ENCODE measurements at places on chromosomes 6 and 20. TPM values are rescaled to one million over a fixed set of nuclear protein-coding genes. Genes with fewer than 3 reads are reported as not detected.

GRCh38 chr6:89204096-89204495, 13.1 kb downstream of the GABRR1 start:
- H3K36me3 ChIP-seq = no peaks in the 10 kb centered on the region
- H3K27ac ChIP-seq = no peak overlapping the region
- no peaks in the 10 kb centered on the region for H3K4me1 ChIP-seq
- H3K27me3 ChIP-seq = no peaks in the 10 kb centered on the region
- DNase-seq = no peak

DNA sequence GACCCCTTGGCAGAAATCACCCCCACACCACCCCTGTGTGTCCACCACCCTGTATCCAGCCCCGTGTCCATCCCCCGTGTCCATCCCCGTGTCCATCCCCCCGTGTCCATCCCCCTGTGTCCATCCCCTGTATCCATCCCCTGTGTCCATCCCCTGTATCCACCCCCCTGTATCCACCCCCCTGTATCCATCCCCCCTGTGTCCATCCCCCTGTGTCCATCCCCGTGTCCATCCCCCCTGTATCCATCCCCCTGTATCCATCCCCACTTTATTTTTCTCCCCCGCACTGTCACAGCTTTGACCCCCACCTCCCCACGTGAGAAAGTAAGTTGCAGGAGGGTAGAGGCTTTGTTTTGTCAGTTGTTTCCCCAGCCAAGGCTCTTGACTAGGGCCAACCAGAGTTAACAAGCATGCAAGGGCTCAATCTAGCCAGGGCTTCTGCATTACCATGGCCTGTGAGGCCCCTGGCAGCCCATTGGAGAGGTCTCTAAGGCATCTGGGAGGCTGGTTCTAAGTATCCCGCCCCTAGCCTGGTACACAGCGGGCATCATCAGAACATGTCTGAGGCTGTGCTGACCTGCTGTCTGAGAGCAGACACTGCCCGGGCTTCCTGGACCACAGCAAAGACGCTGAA, 18.1 kb upstream of the SIRPA start:
- no peak overlapping the region for H3K4me3 ChIP-seq
- H3K4me1 ChIP-seq = peaks cover 4% of the 10 kb centered on the region
- no peak overlapping the region for H3K27ac ChIP-seq
- DNase-seq = no peak

- DNase-seq = no peak
- H3K36me3 ChIP-seq = no peaks in the 10 kb centered on the region
- no peak overlapping the region for H3K27ac ChIP-seq
- H3K27me3 ChIP-seq = peaks cover 29% of the 10 kb centered on the region
These were observed 1.2 kb downstream of the SLC35D3 start for GRCh38 chr6:136923116-136923953.

DNA sequence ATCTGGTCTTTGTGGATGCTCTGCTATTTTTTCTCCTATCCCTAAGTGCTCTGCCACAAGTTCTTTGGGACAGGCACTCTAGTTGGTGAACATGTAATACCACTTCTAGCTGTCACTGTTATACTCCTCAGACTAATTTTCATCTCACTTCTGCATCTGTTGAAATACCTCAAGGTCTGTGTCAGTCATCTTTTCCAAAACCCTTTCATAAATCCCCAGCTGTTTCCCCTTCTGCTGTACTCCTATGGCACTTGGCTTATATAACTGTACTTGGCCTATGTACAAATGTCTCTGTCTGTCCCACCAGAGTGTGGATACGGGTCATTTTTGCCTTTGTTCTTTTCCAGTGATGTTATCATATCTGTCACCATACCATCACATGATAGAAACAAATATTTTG, 124.2 kb downstream of the FHL5 start:
- H3K36me3 ChIP-seq = no peaks in the 10 kb centered on the region
- no peaks in the 10 kb centered on the region for H3K4me1 ChIP-seq
- no peak overlapping the region for H3K27ac ChIP-seq
- DNase-seq = no peak
- no peak overlapping the region for H3K4me3 ChIP-seq
- H3K27me3 ChIP-seq = no peaks in the 10 kb centered on the region

GRCh38 chr6:128370072-128370471, 150.3 kb downstream of the PTPRK start:
- H3K27ac ChIP-seq = no peak overlapping the region
- H3K4me3 ChIP-seq = no peak overlapping the region
- H3K4me1 ChIP-seq = peaks cover 3% of the 10 kb centered on the region
- no peak for DNase-seq

The PPIL6 gene
- total RNA-seq = 2.6 TPM

The DSTN gene
- total RNA-seq = 272 TPM

GRCh38 chr6:135950669-135951068, 99.2 kb downstream of the PDE7B start:
- no peaks in the 10 kb centered on the region for H3K27me3 ChIP-seq
- no peak overlapping the region for H3K4me3 ChIP-seq
- no peaks in the 10 kb centered on the region for H3K4me1 ChIP-seq
- H3K36me3 ChIP-seq = no peaks in the 10 kb centered on the region
- no peak overlapping the region for H3K27ac ChIP-seq

The LY6G6C gene
- not detected for total RNA-seq

The LYRM2 gene
- total RNA-seq = 27.4 TPM

DNA sequence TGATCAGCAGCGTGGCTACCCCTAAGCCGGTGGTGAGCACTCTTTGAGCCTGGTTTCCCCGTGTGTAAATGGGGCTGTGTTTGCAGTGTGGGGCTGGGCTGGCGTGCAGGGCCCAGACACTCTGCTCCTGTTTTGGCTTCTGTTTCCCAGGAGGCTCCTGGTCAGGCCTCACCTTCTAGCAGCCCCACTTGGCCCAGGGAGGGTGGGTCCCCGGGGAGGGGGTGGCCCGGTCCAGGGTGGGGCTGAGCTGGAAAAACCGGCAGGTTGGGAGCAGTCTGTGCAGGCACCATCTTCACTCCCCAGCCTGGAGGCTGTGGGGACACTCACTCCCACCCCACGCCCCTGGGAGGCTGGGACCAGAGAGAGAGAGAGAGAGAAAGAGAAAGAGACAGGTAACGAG, 25.3 kb downstream of the CEBPB start:
- no peaks in the 10 kb centered on the region for H3K36me3 ChIP-seq
- no peaks in the 10 kb centered on the region for H3K27me3 ChIP-seq
- H3K4me3 ChIP-seq = no peak overlapping the region
- no peak for DNase-seq
- no peaks in the 10 kb centered on the region for H3K4me1 ChIP-seq

GRCh38 chr20:64101731-64102621, 5.4 kb downstream of the NPBWR2 start:
- DNase-seq = no peak
- no peaks in the 10 kb centered on the region for H3K36me3 ChIP-seq
- H3K4me3 ChIP-seq = peak overlapping the region; percentile 68
- no peaks in the 10 kb centered on the region for H3K4me1 ChIP-seq
- peaks cover 34% of the 10 kb centered on the region for H3K27me3 ChIP-seq

The ABHD16B gene
- not detected for total RNA-seq

The RIPOR2 gene
- 13.8 TPM for total RNA-seq
